ENCODE measurements at places on chromosomes 2 and 18.

DNA sequence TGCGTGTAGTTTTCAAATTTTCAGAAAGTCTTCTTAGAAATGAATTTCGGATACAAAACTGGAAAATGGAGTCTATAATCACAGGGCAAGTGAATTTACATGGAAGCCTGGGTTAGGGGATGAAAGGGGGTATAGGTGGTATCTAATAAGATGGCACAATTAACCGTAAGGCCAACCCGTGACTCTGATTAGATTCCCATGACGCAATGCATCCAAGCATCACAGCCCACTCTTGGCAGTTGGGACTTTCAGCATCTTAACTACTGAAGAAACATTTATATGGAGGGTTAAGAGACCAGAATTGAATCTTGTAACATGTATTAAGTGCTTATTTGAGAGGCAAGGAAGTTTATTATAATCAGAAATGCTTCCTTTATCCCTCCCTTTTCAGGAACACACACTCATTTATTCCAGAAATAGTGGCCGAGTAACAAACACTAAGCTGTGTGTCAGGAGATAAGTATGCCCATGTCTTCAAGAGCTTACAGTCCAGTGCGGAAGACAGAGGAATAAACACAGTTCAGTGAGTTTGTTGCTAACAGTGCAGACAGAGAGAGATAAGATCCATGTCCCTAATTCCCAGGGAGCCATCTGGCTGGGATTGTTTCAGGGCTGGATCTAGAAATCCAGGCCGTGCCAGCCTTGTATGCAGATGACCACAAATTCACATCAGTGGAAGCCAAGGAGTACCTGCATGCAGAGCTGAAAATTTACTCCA, 151.2 kb downstream of the ANTXR1 start:
- DNase-seq: peak; percentile 81

GRCh38 chr2:40488101-40488601, 36.3 kb upstream of the SLC8A1 start:
- peak; percentile 54 for DNase-seq

- DNase-seq: no peak
These were observed 9.8 kb upstream of the YWHAQ start for GRCh38 chr2:9640403-9641104.

DNA sequence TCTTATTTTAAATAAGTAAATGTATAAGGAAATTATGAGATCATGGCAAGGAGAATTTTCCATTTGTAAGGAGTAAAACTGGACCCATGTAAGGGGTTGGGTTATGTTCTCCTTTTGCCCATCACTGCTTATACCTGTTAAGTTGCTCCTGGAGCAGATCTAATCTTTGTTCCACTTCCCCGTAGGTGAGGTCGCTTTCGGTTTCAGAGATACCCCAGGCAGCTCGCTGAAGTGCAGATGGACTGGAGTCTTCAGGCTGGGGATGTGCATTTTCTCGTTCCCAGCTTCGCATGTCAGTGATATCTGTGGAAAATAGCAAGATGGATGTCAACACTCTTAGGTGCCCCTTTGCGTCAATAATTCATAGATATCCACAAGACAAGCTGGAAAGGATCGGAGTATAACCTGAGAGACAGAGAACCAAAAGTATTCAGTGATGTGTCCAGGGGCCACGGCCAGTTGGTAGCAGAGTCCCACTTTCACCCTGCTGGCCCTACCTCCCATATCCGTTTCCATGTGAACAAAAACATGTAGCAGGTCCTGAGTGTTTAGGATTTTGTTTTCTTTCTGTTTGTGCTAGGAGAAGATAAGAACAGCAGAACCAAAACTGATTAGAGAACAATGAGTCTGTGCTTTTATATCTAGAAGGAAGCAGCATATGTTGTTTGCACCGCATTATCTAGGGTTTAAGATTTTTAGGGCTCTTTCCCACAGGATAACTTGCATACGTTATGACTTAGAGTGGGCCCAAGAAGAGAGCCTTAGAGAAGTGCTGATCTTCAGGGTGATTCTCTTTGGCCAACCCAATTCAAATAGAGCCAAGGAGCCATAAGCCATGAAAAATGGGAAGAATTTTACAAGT, 36.0 kb downstream of the GCA start:
- DNase-seq: no peak

- DNase-seq: no peak
These were observed 82.6 kb downstream of the TPO start for GRCh38 chr2:1495676-1496358.

GRCh38 chr2:42367835-42368234, 6.8 kb upstream of the COX7A2L start:
- DNase-seq: no peak

- no peak for DNase-seq
These were observed 16.5 kb upstream of the SERPINB7 start for GRCh38 chr18:63758615-63759240.

DNA sequence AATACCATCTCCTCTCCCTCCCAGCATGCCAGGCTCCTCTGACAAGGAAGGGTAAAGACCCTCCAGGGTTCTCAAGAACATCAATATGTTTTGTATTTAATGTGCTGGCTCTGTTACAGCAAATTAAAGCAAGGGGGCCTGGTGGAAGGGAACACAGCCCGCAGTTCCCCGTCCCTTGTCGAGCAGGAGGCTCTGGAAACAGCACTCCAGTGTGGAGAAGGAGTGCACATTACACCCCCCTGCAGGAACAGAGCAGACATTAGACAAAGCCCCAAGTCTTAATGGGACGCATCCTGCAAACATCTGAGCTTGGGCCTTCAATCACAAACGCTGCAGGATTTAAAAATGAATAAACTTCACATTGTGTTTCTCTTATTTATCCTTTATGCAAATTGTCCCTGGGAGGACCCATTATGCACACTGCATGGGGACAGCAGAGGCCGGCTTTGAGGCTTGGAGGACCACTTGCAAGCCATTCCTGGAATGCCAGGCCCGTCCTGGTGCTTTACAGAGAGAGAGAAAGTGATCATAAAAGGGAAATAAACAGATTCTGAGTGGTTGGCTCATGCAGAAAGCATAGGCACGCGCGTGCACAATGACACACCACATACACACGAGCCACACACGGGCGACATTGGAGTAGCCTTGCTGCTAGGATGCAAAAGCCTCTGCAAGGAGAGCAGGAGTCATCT, 328.7 kb downstream of the SMAD2 start:
- no peak for DNase-seq

DNA sequence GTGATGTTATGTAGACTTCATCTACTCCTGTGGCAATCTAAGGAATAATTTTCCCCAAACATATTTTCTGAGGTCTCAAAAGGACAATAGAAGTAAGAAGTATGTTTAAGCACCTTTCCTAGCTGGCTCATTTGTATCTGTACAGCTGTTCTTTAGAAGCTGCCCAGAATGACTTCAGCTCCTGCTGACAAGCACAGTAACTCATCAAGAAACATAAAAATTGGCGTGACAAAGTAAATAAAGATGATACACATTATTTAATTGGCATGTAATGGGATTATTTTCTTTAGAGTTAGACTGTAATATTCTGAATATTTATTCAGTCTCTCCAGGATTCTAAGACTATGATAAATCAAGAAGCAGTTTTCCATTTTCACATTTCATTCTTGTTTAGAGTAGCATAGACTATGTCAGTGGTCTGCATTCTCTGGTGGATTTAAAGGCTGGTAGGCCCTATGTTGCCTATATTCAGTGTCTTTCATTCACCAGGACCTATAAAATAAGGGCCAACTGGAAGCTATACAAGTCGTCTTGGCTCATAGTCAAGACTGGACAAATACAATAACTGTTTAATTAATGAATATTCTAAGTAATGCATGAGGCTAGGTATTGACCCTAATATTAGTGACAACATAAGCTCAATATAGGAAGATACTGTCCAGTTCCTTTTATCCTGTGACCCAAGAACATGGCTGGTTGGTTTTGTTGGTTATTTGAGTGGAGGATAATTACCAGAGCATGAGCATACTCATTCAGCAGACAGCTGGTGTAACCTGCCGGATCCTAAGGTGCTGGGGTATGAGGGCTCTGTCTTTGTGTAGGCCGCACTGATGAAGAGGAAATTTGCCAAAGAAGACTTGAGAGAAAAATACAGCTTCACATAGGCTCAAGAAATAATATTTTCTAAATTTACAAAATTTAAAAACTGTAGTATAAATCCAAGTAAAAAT, 107.0 kb downstream of the PDE1A start:
- no peak for DNase-seq

DNA sequence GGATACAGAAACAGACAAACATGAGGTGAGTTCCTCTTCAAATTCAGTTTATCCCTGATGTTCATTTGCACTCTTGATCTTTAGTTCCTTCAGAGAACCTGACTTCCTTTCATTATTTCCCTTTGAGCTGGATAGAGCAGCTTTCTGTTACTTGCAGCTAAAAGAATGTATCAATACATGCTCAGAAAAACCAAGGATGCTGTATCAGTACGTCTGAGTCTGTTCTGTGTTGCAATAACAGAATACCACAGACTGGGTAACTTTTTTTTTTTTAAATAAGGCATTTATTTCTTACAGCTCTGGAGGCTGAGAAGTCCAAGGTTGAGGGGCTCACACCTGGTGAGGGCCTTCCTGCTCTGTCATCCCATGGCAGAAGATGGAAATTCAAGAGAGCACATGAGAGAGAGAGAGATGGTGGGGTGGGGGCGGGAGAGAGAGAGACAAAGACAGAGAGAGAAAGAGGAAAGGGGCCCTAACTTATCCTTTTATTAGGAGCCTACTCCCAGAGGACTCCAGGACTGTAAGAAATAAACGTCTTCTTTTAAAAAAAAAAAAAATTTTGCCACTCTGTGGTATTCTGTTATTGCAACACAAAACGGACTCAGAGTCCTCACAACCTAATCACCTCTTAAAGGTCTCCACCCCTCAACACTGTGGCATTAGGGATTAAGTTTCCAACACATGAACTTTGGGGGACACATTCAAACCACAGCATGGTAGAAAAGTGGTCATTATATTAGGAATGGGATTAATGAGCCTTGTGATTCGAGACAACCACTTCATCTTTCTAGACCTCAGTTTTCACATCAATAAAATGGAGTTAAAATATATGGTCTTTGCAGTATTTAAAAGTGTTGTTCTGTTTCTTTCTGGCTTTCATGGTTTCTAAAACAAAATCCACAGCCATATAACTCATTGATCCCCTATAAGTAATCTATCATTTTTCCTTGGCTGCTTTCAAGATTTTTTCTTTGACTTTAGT, 18.4 kb upstream of the SELENOI start:
- DNase-seq: peak; percentile 40

- DNase-seq: no peak
These were observed 120.3 kb downstream of the PXDN start for GRCh38 chr2:1623906-1624445.

DNA sequence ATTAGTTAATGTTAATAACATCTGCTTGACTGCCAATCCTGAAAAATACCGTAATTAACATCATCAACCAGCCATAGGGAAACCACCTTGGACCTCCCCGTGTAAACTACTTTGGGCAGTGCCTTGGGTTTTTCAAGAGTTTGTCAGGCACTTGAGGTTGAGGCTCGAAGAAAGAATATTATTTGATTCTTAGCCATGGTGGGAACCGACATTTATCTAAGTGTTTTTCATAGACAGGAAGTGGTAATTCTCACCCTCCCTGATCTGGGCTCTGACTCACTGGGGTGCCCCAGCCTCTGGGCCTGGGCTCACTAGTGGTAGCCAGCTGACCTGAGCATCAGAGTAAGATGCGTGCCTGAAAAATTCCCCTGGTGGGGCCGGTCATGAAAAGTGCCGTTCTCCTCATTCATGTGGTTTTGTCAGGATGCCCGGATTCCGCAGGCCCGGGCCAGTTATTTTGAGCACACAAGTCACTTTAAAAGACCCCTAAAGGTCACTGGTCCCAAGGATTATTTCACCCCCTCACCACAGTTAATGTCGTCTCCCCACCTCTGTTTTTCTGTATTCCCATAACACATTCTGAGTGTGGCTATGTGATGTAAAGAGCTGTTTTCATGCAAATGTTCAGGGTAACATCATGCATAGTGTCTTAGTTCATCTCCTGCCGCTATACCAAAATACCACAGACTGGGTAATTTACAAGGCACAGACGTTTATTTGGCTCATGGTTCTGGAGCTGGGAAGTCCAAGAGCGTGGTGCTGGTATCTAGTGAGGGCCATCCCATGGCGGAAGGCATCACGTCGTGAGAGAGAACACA, 21.6 kb upstream of the SPATA3 start:
- peak; percentile 80 for DNase-seq

DNA sequence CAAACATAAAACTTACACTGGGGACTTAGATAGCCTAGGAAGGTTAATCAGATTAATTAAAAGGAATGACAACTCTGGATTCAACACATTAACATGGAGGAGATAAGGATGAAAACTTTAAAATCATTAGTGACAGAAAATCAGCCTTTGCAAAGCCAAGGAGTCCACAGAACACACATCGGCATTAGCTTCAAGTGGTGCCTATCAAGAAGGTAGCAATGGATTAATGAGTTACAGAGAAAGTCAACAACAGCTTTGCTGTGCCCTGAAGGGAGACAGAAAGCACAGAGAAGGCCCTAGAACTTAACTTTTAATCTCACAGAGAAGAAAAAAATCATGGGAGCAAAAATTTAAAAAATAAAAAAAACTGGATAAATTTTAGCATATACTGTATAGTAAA, 88.6 kb downstream of the KCNH7 start:
- DNase-seq: no peak

GRCh38 chr18:24013051-24013450, 1.5 kb upstream of the TTC39C start:
- no peak for DNase-seq

DNA sequence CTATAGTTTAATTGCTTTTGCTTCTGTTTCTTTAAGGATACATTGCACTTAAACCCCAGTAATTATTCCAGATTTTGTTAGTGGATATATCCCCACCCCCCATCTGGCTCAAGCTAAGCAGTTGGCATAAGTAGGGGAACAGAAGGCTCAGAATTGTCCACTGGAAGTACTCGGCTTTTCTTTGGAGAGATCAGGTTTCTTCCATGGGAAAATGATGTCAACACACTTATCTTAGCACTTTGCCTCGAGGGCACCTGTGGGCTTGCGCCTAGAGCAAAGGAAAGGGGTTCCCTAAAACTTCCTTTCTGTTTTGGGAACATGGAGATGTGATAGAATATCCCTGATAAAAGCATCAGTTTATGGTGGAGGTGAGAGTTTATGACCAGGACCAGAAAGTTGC, 130.6 kb downstream of the FMNL2 start:
- no peak for DNase-seq

DNA sequence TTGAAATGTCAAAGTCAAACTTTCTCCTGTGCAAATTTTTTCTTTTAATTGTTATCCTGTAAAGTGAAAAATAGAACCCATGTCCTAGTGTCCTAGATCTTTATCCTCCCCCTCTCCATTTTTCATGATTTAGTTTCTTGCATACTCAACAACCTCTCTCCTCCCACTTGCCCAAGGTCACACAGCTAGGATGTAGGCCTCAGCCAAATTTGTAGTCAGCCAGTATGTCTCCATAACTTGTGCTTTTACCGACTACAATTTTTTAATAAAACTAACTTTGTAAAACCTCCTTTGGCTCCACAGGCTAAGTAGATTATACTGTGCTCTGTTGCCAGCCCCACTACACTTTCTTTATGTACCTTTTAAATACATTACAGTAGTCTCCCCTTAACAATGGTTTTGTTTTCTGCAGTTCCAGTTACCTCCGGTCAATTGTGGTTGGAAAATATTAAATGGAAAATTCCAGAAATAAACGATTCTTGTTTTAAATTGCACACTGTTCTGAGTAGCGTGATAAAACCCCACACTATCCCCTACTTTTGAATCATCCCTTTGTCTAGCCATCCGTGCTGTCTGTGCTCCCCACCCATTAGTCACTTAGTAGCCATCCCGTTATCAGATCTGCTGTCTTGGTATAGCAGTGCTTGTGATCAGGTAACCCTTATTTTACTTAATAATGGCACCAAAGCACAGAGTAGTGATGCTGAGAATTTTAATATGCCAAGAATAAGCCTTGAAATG, 22.8 kb downstream of the GULP1 start:
- DNase-seq: no peak

- DNase-seq: no peak
These were observed 1.8 kb downstream of the TRABD2A start for GRCh38 chr2:84878896-84879583.

All from AG08395 (cell line).